Mesothelial cell of epicardium (in vitro differentiated cells): ENCODE measurements at places on chromosomes 12 and 14.

DNA sequence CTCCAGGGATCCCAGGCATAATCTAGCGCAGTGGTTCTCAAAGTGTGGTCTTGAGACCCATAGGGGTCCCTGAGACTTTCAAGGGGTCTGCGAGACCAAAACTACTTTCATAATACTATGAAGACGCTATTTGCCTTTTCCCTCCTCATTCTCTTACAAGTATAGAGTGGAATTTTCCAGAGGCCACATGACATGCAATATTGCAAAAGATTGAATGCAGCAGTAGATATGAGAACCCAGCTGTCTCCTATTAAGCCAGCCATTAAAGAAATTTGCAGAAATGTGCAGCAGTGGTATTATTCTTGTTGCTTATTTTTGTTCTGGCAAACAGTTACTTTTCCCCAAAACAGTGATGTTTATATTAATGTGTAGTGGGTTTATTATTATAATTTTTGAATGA, 62.8 kb downstream of the VWF start:
- no peak overlapping the region for H3K27ac ChIP-seq
- peaks cover 19% of the 10 kb centered on the region for H3K4me1 ChIP-seq
- no peaks in the 10 kb centered on the region for H3K36me3 ChIP-seq
- no peak for DNase-seq
- no peaks in the 10 kb centered on the region for H3K27me3 ChIP-seq
- no peak overlapping the region for H3K4me3 ChIP-seq

GRCh38 chr14:97620066-97620465, 822.9 kb downstream of the VRK1 start:
- H3K36me3 ChIP-seq = no peaks in the 10 kb centered on the region
- H3K4me1 ChIP-seq = peaks cover 4% of the 10 kb centered on the region
- H3K27ac ChIP-seq = no peak overlapping the region
- H3K4me3 ChIP-seq = no peak overlapping the region

DNA sequence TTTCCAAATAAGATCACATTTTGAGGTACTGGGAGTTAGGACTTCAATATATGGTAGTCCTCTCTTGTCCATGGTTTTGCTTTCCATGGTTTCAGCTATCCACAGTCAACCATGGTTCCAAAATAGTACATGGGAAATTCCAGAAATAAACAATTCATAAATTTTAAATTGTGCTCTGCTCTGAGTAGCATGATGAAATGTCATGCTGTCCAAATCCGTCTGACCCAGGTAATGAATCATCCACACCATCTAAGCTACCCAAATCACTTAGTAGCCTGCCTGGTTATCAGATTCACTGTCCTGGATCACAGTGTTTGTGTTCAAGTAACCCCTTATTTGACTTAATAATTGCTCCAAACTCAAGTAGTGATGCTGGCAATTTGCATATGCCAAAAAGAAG, 197.9 kb downstream of the TMTC3 start:
- DNase-seq = no peak
- H3K4me3 ChIP-seq = no peak overlapping the region
- peaks cover 6% of the 10 kb centered on the region for H3K4me1 ChIP-seq
- no peaks in the 10 kb centered on the region for H3K27me3 ChIP-seq
- no peak overlapping the region for H3K27ac ChIP-seq
- no peaks in the 10 kb centered on the region for H3K36me3 ChIP-seq

DNA sequence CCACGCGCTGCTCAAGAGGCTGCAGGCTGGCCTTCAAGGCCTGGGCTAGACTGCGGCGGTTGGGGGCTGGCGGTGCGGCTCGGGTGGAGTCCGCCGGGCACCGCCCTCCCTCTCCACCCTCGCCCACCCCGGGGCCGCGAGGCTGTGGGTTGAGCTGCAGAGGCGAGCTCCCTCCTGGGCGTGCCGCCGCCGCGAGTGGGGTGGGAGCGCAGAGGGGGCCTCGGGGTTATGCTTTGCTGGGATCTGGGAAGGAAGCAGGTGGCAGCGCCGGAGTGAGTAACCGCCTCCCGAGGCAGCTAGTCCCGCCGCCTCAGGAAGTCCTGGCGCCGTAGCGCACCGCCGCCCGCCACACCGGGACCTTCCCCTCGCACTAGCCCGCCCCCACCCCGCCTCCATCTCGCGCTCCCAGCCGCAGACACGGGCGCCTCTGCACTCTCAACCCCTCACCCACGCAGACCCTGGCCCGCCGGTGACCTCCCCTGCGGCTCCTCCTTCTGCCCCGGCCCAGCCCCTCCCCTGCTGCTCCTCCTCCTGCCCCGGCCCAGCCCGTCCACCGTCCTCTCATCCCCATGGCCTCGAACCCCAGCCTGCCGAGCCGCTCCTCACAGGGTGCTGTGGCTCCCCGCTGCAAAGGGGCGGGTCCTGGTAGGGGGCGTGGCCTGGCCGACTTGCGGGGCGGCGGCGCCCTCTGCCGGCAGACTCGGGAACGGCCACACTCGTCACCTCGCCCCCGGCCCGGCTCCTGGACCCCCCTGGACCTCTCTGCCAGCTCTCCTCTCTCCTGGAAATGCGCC, 16.6 kb downstream of the TAMALIN start:
- H3K36me3 ChIP-seq = no peaks in the 10 kb centered on the region
- H3K4me3 ChIP-seq = peak overlapping the region; percentile 67
- H3K27ac ChIP-seq = peak overlapping the region; percentile 34
- peaks cover 18% of the 10 kb centered on the region for H3K4me1 ChIP-seq
- H3K27me3 ChIP-seq = peaks cover 25% of the 10 kb centered on the region

DNA sequence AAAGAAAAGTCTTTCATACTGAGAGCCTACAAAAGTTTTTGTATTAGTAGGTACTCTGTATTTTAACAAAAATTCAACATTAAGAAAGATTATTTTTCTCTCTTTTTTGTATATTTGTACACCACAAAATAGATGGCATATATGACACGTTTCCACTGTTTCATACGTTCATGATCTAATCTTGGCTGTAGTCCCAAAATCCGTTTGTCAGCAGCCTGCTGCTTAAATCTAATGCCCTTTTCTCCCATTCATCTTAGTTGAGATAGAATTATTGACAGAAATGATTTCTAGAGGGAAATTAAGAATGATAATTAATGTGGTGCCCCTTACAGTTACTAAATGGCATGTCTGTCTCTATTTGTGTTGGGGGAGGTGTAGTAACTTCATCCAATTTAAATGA, 140.7 kb upstream of the NOVA1 start:
- no peak overlapping the region for H3K4me3 ChIP-seq
- H3K27me3 ChIP-seq = peaks cover 3% of the 10 kb centered on the region
- H3K4me1 ChIP-seq = no peaks in the 10 kb centered on the region
- no peaks in the 10 kb centered on the region for H3K36me3 ChIP-seq
- no peak for DNase-seq
- H3K27ac ChIP-seq = no peak overlapping the region

DNA sequence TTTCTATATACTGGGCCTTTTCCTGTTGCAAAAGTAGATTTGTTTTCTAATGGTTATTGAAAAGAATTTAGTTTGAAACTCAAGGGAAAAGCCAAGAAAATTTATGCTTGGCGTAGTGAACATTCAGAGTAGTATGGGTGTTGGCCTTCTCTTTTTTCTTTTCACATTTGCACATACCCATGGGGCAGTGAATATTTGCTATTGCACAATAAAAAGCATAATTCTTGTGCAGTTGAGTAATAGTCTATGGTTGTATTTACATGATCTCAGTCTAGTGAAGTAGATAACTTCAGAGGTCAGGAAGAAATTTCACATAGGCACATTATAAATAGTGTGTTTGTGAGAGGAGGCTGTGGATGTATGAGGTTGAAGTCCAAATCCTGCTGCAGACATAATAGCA, 158.1 kb downstream of the FLRT2 start:
- no peaks in the 10 kb centered on the region for H3K27me3 ChIP-seq
- no peak overlapping the region for H3K4me3 ChIP-seq
- H3K36me3 ChIP-seq = no peaks in the 10 kb centered on the region
- H3K27ac ChIP-seq = no peak overlapping the region
- DNase-seq = no peak

DNA sequence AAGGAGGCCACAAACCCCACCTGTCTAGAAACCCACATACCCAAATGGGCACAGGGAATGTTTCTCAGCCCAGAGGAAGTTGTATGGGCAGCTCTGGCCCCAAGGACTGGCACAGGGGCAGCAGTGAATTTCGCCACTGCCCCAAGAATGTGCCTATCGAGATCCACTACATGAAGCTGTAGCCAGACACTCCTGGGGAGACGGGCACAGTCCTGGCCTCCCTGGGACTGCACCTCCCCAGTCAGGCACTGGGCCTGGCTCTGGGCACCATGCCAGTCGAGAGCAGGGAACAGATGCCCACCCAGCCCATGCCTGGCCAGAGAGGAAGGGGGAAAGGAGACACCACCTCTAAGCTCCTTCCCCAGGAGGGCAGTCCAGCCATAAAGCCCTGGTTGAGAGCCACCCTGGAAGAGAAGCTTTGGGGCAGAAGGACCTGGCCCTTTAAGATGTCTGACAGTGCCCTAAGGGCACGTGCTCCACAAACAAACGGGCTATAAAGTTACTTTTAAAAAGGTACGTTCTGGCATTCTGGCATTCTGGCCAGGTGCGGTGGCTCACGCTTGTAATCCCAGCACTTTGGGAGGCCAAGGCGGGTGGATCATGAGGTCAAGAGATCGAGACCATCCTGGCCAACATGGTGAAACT, 8.4 kb downstream of the ADCY6 start:
- no peak overlapping the region for H3K4me3 ChIP-seq
- H3K27ac ChIP-seq = peak overlapping the region; percentile 64
- H3K4me1 ChIP-seq = peaks cover 3% of the 10 kb centered on the region
- no peak for DNase-seq

GRCh38 chr12:25977047-25977446, 18.6 kb downstream of the RASSF8 start:
- no peaks in the 10 kb centered on the region for H3K36me3 ChIP-seq
- peaks cover 40% of the 10 kb centered on the region for H3K4me1 ChIP-seq
- H3K27me3 ChIP-seq = no peaks in the 10 kb centered on the region
- H3K4me3 ChIP-seq = no peak overlapping the region
- no peak overlapping the region for H3K27ac ChIP-seq

GRCh38 chr14:92198804-92199203, 77.0 kb downstream of the CPSF2 start:
- no peak for DNase-seq
- no peaks in the 10 kb centered on the region for H3K4me1 ChIP-seq
- H3K27me3 ChIP-seq = peaks cover 39% of the 10 kb centered on the region
- H3K27ac ChIP-seq = no peak overlapping the region
- H3K4me3 ChIP-seq = no peak overlapping the region

GRCh38 chr14:65966188-65966587, 520.0 kb upstream of the CCDC196 start:
- DNase-seq = no peak
- H3K36me3 ChIP-seq = no peaks in the 10 kb centered on the region
- no peak overlapping the region for H3K27ac ChIP-seq
- peaks cover 8% of the 10 kb centered on the region for H3K27me3 ChIP-seq
- H3K4me1 ChIP-seq = peaks cover 20% of the 10 kb centered on the region

GRCh38 chr12:47832263-47832933, 12.7 kb upstream of the HDAC7 start:
- no peaks in the 10 kb centered on the region for H3K27me3 ChIP-seq
- no peak for DNase-seq
- H3K4me1 ChIP-seq = peaks cover 59% of the 10 kb centered on the region
- H3K4me3 ChIP-seq = no peak overlapping the region
- no peaks in the 10 kb centered on the region for H3K36me3 ChIP-seq

DNA sequence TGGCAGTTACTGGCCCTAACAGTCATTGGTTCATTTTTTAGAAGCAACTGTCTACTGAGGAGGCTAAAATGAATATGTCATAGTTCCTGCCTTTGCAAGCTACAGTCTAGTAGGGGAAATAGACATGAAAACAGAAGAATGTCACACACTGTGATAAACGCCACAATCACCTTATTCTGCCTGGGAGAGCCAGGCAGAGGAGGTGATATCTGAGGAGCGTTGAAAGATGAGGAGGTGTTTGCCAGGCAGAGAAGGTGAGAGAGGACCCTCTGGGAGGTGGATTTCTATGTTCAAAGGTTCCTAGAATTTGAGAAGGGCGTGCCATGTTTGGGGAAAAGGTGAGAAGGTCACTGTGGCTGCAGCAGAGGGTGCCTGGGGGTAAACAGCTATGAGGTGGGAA, 185.7 kb downstream of the PAX9 start:
- no peak overlapping the region for H3K4me3 ChIP-seq
- no peaks in the 10 kb centered on the region for H3K36me3 ChIP-seq
- peaks cover 24% of the 10 kb centered on the region for H3K27me3 ChIP-seq
- DNase-seq = no peak
- H3K27ac ChIP-seq = no peak overlapping the region
- H3K4me1 ChIP-seq = peaks cover 4% of the 10 kb centered on the region

- peaks cover 18% of the 10 kb centered on the region for H3K4me1 ChIP-seq
- no peak for DNase-seq
- no peaks in the 10 kb centered on the region for H3K36me3 ChIP-seq
- no peaks in the 10 kb centered on the region for H3K27me3 ChIP-seq
- H3K4me3 ChIP-seq = no peak overlapping the region
Observed at GRCh38 chr12:41466802-41467201, 278.7 kb downstream of the PDZRN4 start.

DNA sequence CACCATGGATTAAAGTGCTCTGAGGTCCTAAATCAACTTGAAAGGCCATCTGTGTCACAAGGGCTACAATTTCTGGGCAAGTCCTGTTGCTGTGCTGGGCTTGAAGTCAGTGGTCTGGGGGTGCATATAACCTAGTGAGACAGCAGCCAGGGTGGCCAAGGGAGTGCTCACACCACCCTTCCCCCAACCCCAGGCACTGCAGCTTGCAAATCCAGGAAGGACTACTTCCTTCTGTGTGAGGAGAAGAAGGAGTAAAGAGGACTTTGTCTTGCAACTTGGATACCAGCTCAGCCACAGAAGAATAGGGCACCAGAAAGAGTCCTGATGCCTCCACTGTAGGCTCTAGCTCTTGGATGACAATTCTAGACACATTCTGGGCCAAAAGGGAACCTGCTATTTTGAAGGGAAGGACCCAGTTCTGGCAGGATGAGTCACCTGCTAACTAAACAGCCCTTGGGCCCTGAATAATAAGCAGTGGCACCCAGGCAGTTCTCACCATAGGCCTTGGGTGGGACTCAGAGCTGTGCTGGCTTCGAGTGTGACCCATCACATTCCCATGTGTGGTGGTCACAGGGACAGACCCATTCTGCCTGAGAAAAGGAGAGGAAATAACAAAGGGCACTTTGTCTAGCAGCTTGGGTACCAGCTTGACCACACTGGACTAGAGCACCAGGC, 32.6 kb upstream of the DHRS7 start:
- no peaks in the 10 kb centered on the region for H3K36me3 ChIP-seq
- H3K4me1 ChIP-seq = no peaks in the 10 kb centered on the region
- no peak overlapping the region for H3K4me3 ChIP-seq
- H3K27me3 ChIP-seq = no peaks in the 10 kb centered on the region

DNA sequence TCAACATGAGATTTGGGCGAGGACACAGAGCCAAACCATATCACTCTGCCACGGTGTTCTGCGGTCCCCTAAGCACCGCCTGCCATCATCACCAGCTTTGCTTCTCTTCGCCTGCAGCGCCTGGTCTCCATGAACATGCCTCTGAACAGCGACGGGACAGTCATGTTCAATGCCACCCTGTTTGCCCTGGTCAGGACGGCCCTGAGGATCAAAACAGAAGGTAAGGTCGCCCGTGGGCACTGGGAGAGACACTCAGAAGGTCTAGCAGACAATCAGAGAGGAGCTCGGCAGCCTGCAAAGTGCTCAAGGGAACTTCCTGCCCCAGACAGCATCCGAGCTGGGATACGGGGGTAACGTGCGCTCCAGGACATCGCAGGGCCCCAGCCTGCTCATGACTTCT, 126.0 kb upstream of the FKBP4 start:
- no peaks in the 10 kb centered on the region for H3K4me1 ChIP-seq
- H3K36me3 ChIP-seq = peaks cover 33% of the 10 kb centered on the region
- no peak overlapping the region for H3K4me3 ChIP-seq
- no peak for DNase-seq
- H3K27ac ChIP-seq = no peak overlapping the region

- no peak overlapping the region for H3K27ac ChIP-seq
- H3K4me1 ChIP-seq = no peaks in the 10 kb centered on the region
- H3K4me3 ChIP-seq = no peak overlapping the region
- DNase-seq = no peak
- peaks cover 3% of the 10 kb centered on the region for H3K36me3 ChIP-seq
Observed at GRCh38 chr12:46855760-46856159, 30.0 kb upstream of the SLC38A4 start.
